ENCODE measurements at places on chromosomes 3 and 15.

DNA sequence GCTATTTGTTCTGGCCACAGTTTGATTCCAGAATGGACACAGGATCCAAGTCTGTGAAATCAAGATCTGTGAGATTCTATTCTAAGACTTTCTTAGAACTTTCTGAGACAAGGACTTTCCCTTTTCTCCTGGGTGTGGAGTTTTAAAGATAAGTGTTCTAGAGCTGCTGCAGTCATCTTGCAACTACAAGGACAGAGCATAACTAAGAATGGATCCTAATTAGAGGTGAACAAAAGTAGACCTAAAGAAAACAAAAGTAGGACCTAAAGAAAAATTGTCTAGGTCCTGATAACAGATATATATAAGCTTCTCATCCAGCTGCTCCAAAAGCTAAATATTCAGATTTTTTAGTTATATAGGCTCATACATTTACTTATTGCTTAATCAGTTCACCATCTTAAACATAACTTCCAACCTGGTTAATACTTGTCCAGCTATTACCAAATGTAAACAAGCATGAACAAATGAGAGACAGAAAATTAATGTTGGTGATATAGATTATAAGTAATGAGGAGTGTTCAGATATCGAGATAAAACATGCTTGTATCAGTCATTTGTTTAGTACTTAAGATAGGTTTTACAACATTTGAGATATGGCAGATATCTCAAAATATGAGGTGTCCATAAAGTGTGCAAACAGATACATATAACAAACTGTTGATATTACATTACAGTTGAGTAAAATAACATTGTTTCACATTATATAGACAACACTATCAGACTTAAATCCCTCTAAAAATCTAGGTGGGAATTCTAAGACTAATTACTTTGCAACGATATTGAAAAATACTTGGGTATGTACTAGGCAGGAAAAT, 75.1 kb downstream of the CD200 start:
- DNase-seq: no peak

DNA sequence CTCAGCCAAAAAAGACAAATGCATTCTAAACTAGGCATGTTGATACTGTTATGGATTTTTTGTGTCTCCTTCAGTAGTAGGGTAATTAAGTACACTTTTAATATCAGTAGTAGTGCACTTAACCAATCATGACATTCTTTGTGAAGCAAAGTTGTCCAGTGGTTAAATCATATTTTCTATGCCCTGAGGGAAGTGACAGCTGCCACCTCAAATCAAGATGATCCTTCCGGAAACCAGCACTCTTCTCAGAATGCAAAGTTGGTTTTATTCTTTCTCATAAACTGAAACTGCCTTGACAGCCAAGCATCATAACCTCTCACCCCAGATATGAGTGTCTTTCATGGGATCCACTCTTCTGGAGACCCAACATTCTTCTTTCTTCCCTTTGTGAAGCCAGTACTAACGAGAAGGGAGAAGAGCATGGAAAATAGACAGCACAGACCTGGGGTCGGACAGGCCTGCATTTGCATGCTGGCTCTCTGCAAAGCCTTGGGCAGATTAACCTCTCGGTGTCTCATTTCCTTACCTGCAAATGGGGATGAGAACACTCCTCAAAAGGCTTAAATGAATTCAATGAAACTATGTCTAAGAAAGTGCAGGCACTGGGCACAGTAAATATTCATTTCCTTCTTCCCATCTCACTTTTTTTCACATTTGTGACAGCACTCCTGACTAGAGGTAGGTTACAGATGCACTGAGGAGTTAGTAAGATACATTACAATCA, 13.2 kb downstream of the AAGAB start:
- DNase-seq: no peak

DNA sequence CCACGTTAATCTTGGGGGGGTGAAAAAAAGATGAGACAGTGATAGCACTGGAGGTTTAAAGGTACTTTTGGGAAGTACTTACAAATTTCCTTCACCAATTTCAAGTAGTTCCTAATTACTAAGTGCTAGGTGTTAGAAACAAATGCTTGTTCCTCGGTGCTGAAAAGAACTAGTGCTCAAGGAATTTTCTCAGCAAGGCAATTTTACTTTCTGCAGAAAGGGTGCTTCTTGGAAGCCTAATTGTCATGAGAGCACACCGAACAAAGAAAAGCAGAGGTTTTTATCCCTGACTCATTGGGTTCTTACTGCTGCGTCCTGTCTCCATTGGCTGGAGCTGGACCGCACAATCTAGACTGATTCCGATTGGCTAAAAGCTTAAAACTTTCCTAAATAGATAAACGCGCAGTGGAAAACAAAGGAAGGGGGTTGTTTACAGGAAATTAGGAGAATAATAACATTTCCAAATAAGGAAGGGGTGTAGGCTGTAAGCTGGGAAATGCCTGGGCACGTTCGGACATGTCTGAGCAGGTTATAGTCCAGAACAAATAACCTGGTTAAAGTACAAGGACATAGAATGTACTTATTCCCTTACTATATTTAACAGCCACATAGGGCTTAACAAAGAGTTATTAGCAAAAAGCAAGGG, 49.6 kb downstream of the CHD2 start:
- no peak for DNase-seq

DNA sequence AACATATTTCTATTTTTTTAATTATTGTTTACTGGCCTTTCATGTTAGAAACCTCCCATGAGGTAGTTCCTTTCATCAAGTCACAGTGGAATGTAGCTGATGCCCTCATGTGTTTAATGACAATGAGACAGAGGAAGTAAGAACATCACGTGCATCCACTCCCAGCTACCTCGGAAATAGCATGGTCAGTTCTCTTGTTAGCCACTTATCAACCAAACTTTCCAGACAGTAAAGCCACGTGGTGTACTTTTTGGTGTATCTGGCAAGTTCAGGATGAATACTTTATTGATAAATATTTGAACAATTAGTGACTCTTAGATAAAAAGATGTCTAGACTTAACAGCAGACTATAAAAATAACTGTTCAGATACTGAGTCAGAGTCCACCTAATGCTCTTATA, 781.7 kb downstream of the MECOM start:
- DNase-seq: no peak

GRCh38 chr3:128814060-128814459, 65.4 kb upstream of the ACAD9 start:
- DNase-seq: no peak

DNA sequence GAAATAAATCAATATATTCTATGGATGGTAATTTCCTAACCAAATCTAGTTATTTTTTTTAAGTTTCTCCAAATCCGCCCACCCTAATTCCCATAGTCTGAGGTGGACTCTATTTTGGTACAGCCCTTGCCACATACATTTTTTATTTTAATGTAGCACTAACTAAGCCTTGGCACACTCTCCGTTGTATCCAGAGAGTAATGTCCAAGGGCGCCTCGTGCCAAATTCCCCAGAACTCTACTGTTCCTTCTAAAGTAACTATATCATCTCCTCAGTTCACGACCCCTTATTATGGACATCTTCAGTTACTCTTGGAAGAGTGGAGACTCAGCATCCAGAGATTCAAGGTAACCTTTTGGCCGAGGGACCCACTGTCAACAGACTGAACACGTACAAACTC, 1.3 kb downstream of the VGLL3 start:
- no peak for DNase-seq

DNA sequence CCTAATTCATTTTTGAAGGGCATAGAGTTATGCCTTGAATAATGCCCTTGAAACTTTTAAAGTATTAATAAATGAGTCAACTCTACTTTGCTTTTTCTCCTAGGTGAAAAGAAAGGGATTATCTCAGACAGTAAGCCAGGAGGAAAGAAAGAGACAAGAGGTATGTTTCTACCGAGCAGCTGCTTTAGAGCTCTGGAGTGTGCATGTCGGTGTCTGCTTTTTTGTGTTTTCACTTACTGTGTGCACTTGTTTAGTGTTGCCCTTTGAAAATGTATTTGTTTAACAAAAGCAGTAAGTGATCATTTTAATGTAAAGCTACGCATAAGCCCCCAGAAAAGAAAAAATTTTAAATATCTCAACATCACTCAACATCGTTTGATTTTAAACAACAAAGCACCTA, 28.1 kb downstream of the ARHGEF26 start:
- DNase-seq: no peak

DNA sequence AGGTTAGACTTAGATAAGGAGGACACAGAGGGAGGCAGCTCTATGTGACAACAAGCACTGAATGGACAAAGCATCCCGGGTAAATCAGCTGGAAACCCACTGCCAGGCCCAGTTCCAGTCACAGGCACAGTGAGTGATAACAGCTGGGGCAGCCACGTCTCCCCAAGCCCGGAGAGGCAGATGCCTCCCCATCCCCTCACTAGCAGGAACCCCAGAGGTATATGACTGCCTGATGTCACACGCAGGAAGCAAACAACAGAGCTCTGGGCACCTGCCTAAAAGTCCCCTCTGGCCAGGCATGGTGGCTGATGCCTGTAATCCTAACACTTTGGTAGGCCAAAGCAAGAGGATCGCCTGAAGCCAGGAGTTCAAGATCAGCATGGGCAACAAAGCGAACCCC, 18.2 kb downstream of the C15orf62 start:
- no peak for DNase-seq

- no peak for DNase-seq
Observed at GRCh38 chr15:90190606-90191343, 10.4 kb upstream of the SEMA4B start.

DNA sequence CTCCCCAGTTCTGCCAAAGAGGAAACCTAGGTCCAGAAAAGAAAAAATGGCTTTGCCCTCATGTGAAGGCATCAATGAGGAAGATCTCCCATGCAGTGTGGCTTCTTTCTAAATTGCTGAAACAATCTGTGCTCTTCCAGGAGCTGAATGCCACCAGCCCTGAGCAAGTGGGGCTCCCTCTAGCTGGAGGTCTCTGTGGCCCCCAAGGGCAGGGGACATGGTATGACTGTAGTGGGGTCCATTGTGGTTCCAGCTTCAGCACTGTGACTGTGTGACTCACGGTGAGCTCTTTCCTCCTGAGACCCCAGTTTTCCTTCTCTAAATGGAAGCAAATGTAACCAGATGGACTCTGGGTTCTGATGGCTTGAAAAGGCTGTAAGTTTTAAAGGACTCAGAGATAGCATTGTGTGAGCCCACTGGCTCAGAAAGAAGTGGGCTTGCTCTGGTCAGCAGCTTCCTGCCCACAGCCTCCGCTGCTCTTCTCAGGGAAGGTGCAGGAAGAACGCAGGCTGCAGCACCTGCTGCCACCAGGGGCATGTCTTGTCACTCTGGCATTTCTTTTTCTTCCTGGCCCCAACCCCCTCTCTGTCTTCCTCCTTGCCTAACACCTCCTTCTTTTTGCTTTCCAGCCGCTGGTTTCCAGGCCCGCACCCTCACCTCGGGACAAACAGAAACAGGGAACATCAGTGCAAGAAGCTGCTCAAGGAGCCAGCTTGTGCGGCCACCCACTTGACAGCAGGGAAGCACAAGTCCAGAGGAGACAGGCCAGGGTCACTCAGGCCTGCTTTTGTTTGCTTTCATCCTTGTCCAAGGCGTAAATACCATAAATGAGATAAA, 5.8 kb upstream of the CXCR6 start:
- DNase-seq: no peak

DNA sequence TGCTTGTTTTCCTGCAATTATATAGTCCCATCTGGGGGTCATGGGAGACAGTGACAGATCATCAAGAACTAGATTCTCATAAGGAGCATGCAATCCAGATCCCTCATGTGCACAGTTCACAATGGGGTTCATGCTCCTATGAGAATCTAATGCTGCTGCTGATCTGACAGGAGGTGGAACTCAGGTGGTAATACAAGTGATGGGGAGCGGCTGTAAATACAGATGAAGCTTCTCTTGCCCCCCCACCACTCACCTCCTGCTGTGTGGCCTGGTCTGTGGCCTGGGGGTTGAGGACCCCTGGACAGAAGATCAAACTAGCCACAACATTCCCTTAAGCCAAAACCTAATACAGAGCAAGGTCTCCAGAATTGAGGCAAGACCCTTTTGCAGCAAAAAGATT, 161.1 kb downstream of the WDR76 start:
- DNase-seq: no peak

DNA sequence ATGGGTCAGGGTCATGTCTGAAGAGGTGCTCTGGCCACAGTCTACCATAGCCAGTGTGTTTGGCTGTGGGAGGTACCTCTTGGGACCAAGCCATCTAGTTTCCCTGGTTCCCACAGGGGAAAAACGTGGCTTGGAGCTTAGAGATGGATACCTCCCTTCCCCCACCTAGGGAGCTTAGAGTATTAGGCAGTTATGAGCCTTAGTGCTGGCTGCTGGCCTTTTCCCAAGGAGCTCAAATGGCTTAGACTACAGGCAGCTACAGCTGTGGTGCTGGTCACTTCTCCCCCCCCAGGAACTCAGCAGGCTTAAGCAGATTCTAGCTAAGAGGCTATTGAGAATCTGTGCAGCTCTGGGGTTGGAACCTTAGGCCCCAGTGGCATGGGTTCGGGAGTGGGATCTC, 591.2 kb downstream of the NSUN3 start:
- DNase-seq: no peak

DNA sequence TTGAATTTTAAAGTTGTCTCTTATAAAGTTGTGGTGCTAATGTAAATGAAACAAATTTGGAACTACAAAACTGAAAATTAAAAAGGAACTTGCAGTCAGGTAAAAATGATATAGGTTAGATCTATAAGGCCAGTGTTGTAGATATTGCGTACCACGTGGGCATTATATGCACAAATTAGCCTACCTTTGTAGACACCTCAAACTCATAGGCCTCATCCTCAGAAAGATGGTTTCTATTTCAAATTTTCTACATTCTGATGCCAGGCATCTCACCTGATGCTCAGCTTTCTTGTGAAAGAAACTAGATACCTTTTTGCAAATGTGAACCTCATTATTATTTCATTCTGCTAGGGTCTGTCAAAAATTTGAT, 25.6 kb downstream of the TMEM207 start:
- no peak for DNase-seq

GRCh38 chr3:72973031-72973723, 23.4 kb upstream of the PPP4R2 start:
- DNase-seq: no peak

GRCh38 chr3:55658270-55658669, 171.2 kb upstream of the WNT5A start:
- DNase-seq: no peak

DNA sequence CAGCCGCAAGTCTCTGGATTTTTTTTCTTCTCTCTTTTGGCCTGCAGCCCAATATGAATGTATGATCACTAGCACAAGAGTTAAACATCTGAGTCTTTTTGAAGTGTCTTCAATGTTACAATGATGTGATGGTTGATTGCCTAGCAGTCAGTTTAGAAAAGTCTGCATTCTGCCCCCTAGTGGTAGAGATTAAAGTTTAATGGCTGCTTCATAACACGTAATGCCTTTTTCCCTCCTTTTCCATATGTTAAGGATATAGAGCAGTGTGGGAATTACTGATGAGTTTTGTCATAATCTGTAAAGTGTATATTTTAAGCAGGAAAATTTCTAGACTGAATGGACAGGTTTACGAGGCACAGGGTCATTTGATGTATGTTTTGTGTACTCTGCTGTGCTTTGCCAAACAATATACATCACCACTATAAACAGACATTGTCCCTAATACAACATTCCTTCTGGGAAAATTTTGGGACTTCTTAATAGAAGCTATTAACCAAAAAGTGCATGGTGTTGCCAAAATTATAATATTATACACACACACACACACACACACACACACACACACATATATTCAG, 1038.5 kb upstream of the NR2F2 start:
- no peak for DNase-seq
